ENCODE measurements at places on chromosomes 4 and X.
A peak's percentile ranks its signal among the peaks of the same experiment; 100 is the strongest.

DNA sequence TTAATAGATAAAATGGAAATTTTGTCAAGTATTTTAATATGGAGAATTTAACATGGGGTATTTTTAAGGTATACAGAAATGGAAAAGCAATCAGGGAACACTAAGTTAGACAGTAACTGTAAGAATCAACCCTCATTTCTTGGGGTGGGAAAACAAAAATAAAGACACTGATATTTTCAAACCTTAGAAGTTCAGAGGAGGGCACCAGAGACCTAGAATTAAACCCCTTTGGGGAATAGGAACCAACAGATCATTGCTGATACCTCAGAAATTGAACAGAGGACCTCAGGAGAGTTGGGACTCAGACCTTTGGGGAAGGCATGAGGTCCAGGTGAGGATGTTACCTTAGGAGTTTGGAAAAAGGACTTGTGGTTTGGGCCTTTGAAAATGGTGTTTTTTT is 435.6 kb downstream of the TMA16 start:
- no peak for DNase-seq

DNA sequence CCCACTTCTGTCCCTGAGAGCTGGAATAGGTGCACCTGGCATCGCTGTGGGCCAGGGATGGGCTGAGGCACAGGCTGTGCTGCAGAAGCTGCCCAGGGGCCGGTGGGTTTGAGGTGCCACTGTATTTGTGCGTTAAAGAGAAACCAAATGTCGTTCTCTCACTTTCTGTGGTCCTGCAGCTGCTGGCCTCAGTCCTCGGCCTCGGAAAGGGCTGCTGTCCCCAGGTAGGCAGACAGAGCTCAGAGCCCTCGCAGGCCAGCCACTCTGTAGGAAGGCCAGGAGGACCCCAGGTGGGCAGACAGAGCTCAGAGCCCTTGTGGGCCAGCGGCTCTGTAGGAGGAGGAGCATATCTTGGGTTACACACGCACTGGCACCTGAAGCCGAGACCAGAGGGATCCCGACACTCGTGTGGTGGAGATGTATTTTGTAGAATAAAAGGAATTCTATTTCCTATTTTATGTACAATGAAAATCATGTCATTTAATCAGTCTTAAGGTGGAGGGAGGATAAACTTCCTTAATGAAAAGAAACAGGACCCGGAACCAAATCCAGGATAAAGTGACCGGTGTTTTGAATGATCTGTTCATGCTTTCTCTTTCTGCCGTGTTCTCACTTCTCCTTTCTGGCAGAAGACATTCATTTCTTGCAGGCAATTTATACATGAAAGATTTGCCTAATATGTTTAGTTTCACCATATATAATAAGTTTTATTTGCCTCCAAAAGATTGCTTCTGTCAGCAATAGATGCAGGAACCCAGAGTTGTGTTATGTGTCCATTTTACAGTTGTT is 54.4 kb upstream of the HGFAC start:
- DNase-seq = no peak

DNA sequence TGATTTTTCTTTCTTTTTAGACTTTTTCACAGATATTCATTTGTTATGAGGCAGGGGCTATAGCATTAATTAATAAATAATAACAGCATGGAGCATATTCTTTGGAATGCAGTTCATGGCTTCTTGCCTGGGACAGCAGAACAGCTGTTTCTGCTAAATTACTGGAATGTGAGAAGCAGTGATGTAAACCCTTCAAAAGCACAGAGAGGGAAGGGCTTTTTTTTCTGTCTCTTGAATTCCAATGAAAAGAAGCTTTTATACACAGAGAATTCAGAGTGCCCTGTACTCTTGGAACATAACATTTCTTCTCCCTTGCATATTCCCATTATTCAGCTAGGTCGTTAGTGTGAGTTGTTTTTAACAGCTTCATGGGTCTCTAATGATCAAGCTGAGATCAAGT is 28.5 kb upstream of the ANK2 start:
- no peak for DNase-seq

DNA sequence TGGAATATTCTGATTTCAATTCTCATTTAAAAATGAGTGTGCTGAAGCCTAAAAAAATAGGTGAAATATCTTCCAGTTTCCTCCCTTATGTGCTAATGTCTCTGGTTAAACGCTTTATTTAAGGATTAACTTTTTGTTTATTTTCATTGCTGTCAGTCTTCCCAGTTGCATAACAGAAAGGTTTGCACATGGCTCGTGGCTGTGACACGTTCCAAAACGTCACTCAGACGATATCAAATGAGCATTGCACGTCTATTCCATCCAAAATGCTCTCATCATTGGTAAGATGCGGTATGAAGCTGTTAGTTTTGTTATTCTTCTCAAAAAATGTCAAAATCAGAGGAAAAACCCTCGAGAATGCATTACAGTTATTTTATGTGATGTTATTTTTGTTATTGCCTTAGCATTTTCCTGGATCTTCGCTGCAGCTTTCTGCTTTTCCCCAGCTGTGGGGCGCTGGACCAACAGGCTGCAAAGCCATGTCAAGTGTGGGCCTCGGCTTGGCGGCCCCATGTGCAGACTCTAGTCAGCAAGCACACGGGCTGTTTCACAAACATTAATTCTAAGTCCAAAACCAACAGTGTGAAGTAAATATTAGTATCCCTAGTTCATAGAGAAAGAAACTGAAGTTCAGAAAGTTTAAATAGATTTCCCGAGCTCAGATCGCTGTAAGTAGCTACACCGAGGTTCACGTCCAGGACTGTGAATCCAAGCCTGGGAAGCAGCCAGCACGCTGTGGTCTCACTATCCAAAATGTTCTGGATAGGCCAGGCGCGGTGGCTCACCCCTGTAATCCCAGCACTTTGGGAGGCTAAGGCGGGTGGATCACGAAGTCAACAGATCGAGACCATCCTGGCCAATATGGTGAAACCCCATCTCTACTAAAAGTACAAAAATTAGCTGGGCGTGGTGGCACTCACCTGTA is 793.4 kb upstream of the FRG1 start:
- DNase-seq = no peak

DNA sequence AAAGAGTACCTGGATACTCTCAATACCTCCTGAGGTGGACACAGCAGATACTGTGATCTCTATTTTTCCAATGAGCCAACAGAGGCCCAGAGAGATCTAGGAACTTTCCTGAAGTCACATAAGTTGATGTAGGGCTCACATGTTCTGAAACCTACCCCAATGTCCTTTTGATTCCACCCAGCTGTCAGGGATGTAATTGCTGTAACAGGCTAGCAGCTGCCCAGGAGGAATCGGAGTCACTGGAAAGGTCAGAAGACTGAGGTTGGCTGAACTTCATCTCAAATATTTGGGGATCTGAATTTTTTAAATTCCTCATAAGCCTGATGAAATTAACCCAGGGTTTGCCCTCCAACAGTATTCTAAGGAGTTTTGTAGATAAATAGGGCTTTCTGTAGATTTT is 52.5 kb upstream of the PROM1 start:
- DNase-seq = no peak

GRCh38 chrX:45011131-45011530 is 138.1 kb downstream of the KDM6A start:
- DNase-seq = peak; percentile 34

GRCh38 chrX:100695991-100696390 is 35.9 kb downstream of the SYTL4 start:
- no peak for DNase-seq

DNA sequence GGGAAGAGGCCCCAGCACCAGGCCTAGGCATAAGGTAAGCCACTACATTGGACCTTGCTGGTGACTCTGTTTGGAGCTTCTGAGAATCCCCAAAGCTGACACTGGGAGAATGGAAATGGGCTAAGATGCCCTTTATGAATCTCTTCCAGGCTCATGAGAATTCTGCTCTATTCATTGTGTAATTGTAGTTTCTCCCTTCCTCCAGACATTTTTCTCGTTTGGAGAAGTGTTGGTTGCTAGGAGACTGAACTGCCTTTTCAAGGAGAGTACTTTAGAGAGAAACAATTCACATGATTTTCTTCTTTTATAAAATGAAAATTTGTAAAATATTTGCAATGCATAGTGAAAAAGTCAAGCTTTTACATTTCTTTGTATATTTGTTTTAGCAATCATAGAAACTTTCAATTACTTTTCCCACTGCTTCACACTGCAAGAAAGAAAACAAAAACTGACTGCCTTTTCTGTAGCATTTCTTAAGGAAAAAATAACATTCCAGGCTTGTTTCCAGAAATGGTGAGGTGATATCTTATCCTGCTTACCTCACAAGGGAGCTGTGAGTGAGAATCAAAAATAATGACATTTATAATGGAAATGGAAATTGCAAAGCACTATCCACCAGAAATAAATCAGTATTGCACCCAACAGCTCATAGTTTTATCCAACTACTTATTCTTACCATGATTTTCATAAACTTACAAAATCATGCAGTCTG is 24.9 kb upstream of the DCHS2 start:
- no peak for DNase-seq

All from amniotic stem cell (primary cell).